Motor neuron (in vitro differentiated cells): ENCODE measurements at places on chromosomes 7 and 10. TPM values are rescaled to one million over a fixed set of nuclear protein-coding genes. Genes with fewer than 3 reads are reported as not detected.
A peak's percentile ranks its signal among the peaks of the same experiment; 100 is the strongest.

DNA sequence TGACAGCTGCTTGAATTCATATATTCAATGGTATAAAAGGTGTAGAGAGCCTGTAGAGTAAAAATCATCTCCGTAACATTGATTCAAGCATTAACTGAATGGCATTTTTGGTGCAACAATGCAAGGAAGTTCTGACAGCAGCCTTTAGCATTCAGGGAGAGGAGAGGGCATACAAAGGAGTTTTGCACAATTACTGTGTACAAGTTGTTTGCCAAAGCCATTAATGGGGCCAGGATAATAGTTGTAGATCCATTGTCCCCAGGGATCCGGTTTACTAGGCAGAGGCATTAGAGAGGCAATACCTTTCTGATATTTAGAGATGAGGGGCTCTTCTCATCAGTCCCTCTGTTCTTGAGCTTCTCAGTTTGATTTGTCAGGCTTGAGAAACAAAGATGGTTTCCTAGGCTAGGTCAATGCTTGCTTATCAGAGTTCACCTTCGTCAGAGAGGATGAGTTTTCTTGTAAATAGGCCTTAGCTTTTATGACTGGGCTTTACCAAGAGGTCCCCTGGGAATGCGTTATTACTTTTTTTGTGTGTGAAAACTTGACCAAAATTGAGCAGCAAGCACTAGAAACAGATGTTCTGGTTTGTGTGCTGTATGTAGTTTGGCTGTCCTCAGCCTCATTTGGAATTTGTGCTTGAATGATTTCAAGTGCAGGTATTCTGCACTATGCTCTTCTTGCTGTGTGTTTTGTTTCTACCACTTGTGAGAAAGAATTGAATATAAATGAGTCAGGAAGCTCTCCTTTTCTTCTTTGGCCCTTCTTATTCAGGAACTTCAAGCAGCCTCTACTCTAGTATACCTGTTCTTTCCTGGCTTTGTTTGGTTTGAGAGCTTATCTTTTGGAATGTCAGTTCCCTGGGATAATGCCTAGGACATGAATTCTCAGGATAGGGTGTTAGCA is 32.0 kb downstream of the SND1 start:
- ATAC-seq, result no peak

DNA sequence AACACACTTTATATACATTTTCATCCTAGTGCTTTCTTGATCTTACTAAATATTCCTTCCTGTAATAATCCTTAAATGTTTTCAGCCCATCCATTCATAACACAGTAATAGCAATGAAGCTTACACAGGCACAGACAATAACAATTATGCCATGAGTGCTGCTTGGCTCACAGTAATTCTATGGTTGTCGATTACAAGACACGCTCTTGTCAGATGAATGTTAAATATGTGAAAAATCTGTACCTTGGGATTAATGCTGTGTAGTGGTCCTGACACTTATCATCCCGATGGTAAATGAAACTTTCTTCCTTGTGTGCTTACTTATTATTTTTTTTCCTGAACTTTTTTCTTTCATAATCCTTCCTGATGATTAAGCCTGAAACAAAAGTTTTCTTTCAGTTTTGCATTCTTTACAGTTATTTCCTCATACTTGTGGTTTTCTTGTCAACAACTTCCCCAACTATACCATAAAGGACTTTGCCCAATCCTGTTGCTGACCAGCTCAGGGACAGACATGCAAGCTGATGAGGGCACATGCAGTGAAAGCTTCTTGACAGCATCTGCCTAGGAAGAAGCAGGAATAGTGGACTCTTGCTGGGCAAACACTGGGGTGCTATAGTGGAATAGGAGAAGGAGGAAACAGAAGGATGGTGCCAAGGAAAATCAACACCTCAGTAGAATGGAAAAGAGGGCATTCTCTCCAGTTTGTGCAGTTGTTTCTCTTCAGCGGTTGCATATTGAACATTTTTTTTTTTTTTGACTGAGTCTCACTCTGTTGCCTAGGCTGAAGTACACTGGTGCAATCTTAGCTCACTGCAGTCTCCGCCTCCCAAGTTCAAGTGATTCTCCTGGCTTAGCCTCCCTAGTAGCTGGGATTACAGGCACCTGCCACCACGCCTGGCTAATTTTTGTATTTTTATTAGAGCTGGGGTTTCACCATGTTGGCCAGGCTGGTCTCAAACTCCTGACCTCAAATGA is 6.7 kb upstream of the MGAM2 start:
- ATAC-seq, result no peak

DNA sequence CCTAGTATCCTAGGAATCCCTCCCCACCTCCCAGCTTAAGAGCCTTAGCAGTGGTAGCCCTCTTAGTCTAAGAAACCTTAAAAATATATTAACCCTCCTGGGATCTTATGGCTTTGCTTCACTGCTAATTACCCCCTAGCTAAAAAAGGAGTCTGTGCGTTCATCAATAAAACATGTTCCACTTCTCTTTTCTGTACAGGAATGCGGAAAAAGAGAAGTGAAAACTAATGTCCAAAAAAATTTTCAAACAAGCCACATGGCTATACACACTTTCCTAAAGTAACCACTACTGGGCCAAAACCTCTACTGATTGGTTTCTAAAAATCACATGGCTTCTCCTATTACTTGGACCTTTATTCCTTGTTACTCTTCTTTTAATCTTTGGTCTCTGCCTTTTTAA is 667.1 kb upstream of the LRRTM3 start:
- ATAC-seq, result no peak

DNA sequence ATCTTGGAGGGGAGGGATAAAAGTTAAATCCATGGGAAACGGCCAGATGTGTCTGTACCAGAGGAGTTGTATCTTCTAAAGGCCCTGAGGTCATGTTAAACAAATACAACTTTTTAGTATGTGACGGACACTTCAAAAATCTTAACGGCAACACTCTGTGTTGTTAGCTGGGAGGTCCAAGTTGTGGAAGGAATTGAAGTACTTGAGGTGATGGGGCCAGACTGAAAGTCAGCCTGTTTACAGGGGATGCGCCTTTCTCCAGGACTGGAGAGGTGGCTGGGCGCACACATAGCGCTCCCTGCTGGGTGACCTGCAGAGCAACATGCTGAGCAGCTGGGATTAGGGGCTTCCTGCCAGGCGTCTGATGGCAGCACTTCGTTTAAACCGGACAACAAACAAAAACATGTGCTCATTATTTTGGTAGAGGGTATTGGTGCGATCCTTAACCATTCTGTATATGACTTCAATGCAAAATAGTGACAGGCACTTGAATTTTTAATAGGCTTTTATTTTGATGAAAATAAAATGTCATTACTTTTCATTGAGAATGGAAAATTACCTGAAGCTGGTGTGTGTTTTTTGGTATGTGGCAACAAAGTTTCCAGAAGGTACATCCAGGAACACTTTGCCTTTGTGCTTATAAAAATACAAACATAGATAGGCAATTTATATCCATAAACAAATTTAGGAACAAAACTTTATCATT is 198.2 kb downstream of the MLLT10 start:
- peak; percentile 58 for ATAC-seq

GRCh38 chr7:122893486-122893885 is 7.2 kb upstream of the CADPS2 start:
- ATAC-seq, result no peak

DNA sequence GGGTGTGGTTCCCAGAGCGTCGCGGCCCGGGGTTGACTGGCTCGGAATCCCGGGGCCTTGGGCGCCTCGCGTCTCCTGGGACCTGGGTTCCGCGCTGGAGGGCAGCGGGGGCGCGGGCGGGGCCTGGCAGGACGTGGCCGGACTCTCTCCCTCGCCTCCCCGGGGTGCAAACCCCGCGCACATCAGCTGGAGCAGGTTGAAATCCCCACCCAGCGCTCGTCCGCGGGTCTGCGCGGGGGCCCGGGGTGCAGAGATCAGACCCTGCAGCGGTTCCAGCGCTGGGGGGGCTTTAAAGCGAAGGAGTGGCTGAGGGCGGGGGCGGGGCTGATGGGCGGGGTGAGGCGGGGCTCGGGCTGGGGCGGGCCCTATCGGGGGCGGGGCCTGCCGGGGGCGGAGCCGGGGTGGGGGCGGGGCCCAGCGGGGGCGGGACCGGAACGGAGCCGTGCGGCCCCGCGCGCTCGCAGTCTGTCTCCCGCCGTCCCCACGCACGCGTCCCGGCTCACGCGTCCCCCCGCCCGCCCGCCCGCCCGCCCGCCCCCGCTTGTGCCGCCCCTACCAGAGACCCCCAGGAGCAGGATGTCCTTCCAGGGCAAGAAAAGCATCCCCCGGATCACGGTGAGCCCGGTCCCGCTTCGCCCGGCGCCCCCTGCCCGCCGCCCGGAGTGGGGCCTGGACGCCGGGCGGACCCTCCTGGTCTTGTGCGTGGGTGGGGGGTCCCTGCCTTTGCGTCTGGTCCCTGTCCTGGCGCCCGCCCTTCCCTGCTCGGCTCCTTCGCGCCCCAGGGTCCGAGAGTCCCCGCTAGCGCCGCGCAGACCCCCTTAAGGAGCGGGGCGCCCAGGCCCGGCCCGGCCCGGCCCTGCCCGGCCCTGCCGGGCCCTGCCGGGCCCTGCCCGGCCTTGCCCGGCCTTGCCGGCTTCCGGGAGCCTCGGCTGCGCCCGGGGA is at the start of gene DPYSL4:
TSS of gene DPYSL4 (plus strand) at position 461 of the 942 bp plus-strand sequence. CDS start at position 577, 116 bp downstream.
- peak; percentile 49 for ATAC-seq

GRCh38 chr10:35372329-35372728 is 36.0 kb downstream of the CCNY start:
- peak; percentile 88 for ATAC-seq

- no peak for ATAC-seq
These were observed 110.7 kb upstream of the FZD8 start for GRCh38 chr10:35752469-35753461.

- ATAC-seq, result no peak
These were observed 291.0 kb downstream of the GPR158 start for GRCh38 chr10:25465582-25466372.

GRCh38 chr7:16350634-16351033 is 70.7 kb downstream of the CRPPA start:
- ATAC-seq, result no peak

DNA sequence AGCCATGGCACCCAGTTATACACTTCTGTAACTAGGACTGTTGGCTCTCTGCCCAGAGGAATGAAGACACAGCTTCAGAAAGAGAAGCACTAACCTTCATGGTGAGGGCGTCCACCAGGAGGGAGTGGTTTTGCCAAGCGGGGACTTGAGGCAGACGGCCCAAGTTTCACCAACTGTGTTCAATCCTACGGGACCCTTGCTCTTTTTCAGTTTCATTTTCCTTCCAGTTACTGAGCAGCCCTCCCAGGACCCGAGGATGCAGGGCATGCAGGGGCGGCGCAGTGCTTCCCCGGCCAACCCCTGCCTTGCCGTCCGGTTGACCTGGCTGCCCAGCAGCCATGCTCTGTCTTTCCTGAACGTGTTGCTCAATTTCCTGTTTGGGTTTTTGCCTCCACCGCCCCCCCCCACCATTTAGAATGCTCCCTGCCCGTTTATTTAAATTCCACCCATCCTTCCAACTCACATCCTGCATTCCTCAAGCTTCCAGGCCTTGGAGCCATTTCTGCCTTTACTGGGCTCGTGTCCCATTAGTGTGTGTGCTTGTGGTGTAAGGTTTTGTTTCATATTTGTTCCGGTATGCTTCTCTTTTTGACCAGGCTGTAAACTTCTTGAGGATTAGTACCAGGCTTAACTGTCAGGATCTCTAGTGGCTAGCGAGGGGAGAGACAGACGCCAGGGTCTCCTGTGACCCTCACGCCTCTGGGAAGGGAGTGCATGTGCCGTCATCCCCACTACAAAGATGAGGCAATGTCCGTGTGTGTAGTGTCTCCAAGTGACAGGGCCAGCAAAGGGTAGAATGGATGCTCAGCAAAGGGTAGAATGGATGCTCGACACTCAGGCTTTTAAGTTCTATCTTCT is 31.6 kb downstream of the IL15RA start:
- no peak for ATAC-seq

- ATAC-seq, result no peak
These were observed 46.5 kb downstream of the TMEM106B start for GRCh38 chr7:12257582-12257981.

- ATAC-seq, result no peak
These were observed 827.7 kb downstream of the TNS3 start for GRCh38 chr7:46754140-46754720.

DNA sequence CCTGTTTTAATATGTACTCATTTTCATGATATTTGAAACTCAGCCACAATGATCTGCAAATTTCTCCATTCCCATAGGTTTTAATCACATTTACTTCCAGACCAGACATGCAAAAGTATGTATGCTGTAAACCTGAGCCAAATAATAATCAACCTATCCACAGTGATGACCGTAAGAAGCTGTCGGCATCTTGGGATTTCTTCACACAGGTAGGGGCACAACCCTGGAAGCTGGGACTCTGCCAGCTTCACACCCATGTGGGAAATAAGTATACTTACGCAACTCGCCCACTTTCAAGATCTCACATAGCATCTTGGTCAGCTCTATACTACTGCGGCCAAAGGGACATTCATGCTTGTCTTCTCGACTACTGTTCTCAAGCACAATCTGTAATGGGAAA is 352.3 kb downstream of the ELMO1 start:
- no peak for ATAC-seq

Gene OR2A7
- 0.11 and 0.63 TPM in 2 replicates for total RNA-seq

Gene HOXA2
- total RNA-seq, result 6.5 and 7.8 TPM in 2 replicates

Gene HOXA10
- total RNA-seq, result 22.2 and 26.2 TPM in 2 replicates

Gene C7orf33
- total RNA-seq, result not detected in 2 replicates
